ENCODE measurements at places on chromosomes 5 and 9. TPM values are rescaled to one million over a fixed set of nuclear protein-coding genes. Genes with fewer than 3 reads are reported as not detected.

MCIDAS gene
- polyA plus RNA-seq, result not detected

DAPK1 gene
- polyA plus RNA-seq, result 15.5 TPM

ARL14EPL gene
- polyA plus RNA-seq, result not detected

IL31RA gene
- polyA plus RNA-seq, result not detected

ZNF454 gene
- 0.77 TPM for polyA plus RNA-seq

BTNL9 gene
- 8.6 TPM for polyA plus RNA-seq

PCDHGA6 gene
- polyA plus RNA-seq, result 0.34 TPM

CATSPER3 gene
- polyA plus RNA-seq, result 1.4 TPM

FOXI1 gene
- polyA plus RNA-seq, result 48.5 TPM

ZBTB34 gene
- polyA plus RNA-seq, result 2.5 TPM

DMRT3 gene
- polyA plus RNA-seq, result not detected

OR13F1 gene
- not detected for polyA plus RNA-seq

RASGEF1C gene
- polyA plus RNA-seq, result 0.15 TPM

PIP5K1B gene
- polyA plus RNA-seq, result 9.4 TPM

PCDHGA2 gene
- 0.73 TPM for polyA plus RNA-seq

SPATA31A3 gene
- polyA plus RNA-seq, result not detected

NTNG2 gene
- polyA plus RNA-seq, result 0.54 TPM

ACOT12 gene
- polyA plus RNA-seq, result 2.2 TPM

All from kidney (tissue), 22 donors.